ENCODE measurements at places on chromosomes 3 and 15. TPM values are rescaled to one million over a fixed set of nuclear protein-coding genes. Genes with fewer than 3 reads are reported as not detected.

Gene NME9
- total RNA-seq: 2.3 TPM

Gene ZIC1
- 0.77 TPM for total RNA-seq

Gene SLC2A2
- total RNA-seq: 1.5 TPM

Gene C2CD4A
- total RNA-seq: 0.17 TPM

Gene EAF2
- total RNA-seq: 7.6 TPM

DNA sequence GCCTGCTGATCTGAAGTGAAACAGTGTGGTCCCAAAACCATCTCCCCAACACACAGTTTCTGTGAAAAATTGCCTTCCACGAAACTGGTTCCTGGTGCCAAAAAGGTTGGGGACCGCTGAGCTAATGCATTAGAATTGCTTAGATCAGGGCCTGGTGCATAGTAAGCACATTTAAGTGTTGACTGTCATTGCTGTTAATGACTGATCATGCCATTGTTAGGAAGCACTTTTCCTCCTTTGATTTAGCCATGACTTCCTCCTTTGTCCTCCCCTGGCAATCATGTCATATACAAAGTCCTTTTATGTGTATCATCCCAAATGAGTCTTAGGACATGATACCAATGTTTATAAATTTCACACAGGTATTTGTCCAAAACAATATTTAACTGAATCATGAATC, 81.5 kb upstream of the ATP11B start:
- H3K36me3 ChIP-seq: no peaks in the 10 kb centered on the region
- H3K27ac ChIP-seq: no peak overlapping the region
- H3K27me3 ChIP-seq: peaks cover 16% of the 10 kb centered on the region
- no peak overlapping the region for H3K4me3 ChIP-seq
- peaks cover 24% of the 10 kb centered on the region for H3K4me1 ChIP-seq

- H3K36me3 ChIP-seq: no peaks in the 10 kb centered on the region
- peaks cover 7% of the 10 kb centered on the region for H3K4me1 ChIP-seq
- H3K27me3 ChIP-seq: peaks cover 5% of the 10 kb centered on the region
- H3K4me3 ChIP-seq: no peak overlapping the region
Measured at GRCh38 chr3:107978131-107979055, 112.4 kb downstream of the CD47 start.

GRCh38 chr15:99425657-99426301, 140.0 kb upstream of the MEF2A start:
- peaks cover 10% of the 10 kb centered on the region for H3K27me3 ChIP-seq
- H3K36me3 ChIP-seq: no peaks in the 10 kb centered on the region
- DNase-seq: no peak
- peak overlapping the region; percentile 37 for H3K27ac ChIP-seq
- no peak overlapping the region for H3K4me3 ChIP-seq

DNA sequence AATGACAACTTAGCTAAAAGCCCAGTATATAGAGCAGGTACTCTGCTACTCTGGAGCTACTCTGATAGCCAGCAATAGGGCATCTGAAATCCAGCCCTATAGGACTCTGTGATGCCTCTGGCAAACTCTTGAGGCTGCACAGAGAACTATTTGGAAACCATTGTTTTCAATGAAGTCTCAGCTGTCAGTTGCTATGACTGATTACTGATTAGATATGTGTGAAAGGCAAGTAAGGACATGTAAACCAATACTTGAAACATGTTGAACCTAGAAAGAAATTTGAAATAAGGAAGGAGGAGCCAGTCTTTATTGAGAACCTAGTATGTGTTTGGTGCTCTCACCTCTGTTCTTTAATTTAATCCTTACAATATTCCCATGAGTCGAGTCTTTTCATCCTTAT, 40.2 kb upstream of the CRTC3 start:
- no peak for DNase-seq
- H3K27me3 ChIP-seq: no peaks in the 10 kb centered on the region
- no peak overlapping the region for H3K4me3 ChIP-seq
- H3K36me3 ChIP-seq: peaks cover 53% of the 10 kb centered on the region
- H3K4me1 ChIP-seq: peaks cover 12% of the 10 kb centered on the region

GRCh38 chr3:125647318-125648014, 52.2 kb upstream of the OSBPL11 start:
- H3K4me3 ChIP-seq: no peak overlapping the region
- peaks cover 3% of the 10 kb centered on the region for H3K27me3 ChIP-seq
- H3K36me3 ChIP-seq: no peaks in the 10 kb centered on the region
- no peak for DNase-seq
- peak overlapping the region; percentile 61 for H3K27ac ChIP-seq

GRCh38 chr15:75114796-75115195, 86.9 kb upstream of the C15orf39 start:
- no peak overlapping the region for H3K27ac ChIP-seq
- DNase-seq: no peak
- H3K4me1 ChIP-seq: peaks cover 8% of the 10 kb centered on the region
- H3K36me3 ChIP-seq: peaks cover 15% of the 10 kb centered on the region
- no peak overlapping the region for H3K4me3 ChIP-seq
- no peaks in the 10 kb centered on the region for H3K27me3 ChIP-seq

DNA sequence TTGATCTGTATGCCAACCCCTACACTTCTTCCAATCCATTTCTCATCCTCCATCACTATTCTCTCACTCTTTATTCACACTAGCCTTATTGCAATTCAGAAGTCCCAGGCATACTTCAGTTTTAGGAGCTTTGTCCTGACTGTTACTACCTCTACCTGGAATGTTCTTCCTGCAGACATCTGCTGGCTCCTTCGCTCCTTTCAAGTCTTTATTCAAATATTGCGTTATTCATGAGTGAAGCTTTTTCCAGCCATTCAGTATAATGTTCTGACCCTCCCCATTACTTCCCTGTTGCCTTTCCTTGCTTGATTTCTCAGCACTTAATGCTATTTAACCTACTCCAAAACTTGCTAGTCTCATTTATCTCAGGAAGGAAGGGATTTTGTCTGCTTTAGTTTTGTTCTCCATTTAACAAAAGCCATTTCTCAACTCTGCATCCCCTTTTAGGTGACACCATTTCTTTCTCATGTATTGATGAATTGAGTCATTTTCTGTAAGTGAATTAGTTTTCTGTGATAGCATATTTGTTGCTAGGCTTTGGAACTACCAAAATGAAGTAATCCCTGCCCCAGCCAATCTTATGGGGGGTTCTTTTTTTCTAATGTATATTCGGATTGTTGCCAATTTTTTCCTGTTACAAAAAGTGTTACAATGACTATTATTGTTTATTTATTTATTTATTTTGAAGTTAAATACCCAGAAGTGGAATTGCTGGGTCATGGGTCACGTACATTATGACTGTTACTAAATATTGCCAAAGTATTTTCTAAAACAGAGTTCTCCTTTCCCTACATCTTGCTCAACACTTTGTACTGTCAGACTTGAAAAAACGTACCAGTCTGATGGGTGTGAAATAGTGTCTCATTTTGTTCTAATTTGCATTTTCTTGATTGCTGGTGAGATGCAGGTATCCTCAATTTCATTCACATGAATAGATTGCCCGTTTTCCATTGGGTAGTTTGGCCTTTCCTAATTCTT, 9.4 kb downstream of the ATP11B start:
- no peaks in the 10 kb centered on the region for H3K27me3 ChIP-seq
- no peak for DNase-seq
- peaks cover 15% of the 10 kb centered on the region for H3K4me1 ChIP-seq
- H3K4me3 ChIP-seq: no peak overlapping the region
